ENCODE measurements at places on chromosomes 12 and 14. TPM values are rescaled to one million over a fixed set of nuclear protein-coding genes. Genes with fewer than 3 reads are reported as not detected.

FGF6 gene
- total RNA-seq, result not detected

RPGRIP1 gene
- total RNA-seq, result not detected

PARPBP gene
- 3.5 TPM for total RNA-seq

NR1H4 gene
- not detected for total RNA-seq

ZBTB42 gene
- total RNA-seq, result 9.8 TPM

RNASE7 gene
- 10.3 TPM for total RNA-seq

Data from suprapubic skin (tissue), 4 donors.